ENCODE measurements at places on chromosomes 12 and 14.

- DNase-seq, result no peak
These were observed 763.9 kb upstream of the MGAT4C start for GRCh38 chr12:87020071-87020470.

DNA sequence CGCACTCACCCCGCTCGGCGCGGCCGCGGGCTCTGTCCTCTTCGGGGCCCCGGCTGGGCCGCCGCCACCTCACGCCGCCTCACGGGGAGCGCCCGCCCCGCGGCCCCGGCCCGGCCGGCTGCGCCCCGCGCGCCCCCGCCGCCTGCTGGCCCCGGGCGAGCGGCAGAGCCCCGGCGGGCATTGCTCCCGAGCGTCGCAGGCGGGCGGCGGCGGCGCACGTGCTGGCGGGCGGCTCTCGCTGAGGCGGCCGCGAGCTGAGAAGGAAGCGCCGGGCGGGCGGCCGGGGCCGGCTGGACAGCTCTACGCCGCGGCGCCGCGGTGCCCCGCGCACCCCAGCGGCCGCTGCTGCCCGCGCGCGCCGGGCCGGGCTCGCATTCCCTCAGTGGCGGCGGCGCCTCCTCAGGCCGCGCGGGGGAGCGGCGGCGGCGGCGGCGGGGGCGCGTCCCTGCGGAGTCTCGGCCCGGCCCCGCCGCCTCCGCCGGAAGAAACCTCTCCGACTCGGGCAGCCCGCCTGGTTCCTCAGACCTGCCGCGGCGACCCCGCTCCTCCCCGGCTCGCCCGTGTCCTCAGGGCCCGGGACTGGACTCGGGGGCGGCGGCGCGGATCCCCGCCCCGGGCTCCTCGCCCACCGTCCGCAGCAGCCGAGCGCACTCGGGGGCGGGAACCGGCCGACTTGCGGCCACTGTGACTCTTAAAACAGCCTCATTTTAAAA, at the start of gene PITPNM2:
Gene PITPNM2, minus strand, starts transcription at position 347 of the 713 bp plus-strand sequence. CDS start 116,500 bp downstream, outside the sequence.
- peak; percentile 14 for DNase-seq

DNA sequence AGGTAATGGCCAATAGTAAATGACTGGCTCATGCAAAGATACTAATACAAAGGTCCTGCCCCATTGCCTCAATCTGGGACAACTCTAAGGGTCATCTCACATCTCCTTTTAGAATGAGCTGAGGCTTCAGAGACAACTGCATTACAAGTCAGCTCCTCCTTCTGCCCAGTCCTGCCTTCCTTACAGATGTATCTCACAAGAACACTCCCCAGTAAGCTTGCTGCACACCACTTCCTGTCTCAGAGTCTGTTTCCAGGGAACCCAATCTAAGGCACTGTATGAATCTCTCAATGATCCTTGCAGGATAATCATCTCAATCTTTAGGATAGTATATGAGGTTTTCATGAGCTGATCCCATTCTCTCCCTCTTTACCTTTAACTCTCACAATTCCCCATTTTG, 57.8 kb upstream of the ZDHHC17 start:
- DNase-seq, result no peak

- DNase-seq, result no peak
These were observed 12.9 kb downstream of the RIMBP2 start for GRCh38 chr12:130702966-130703732.

GRCh38 chr14:100342195-100342594, 19.1 kb downstream of the SLC25A47 start:
- no peak for DNase-seq

GRCh38 chr14:90556012-90556477, 159.2 kb downstream of the CALM1 start:
- no peak for DNase-seq

- no peak for DNase-seq
These were observed 109.1 kb upstream of the FSCB start for GRCh38 chr14:44616204-44616603.

DNA sequence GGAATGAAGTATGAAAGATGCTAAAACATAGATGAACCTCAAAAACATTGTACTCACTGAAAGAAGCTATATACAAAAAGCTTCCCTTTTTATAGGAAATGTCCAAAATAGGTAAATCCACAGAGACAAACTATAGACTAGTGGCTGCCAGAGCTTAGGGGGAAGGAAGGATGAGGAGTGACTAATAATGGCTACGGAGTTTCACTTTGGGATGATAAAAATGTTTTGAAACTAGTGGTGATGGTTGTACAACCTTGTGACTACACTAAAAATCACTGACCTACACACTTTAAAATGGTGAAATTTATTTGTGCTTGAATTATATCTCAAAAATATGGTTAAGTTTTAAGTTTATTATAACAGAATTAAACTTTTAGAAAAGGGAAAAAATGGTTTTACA, 37.1 kb upstream of the AMN1 start:
- no peak for DNase-seq

DNA sequence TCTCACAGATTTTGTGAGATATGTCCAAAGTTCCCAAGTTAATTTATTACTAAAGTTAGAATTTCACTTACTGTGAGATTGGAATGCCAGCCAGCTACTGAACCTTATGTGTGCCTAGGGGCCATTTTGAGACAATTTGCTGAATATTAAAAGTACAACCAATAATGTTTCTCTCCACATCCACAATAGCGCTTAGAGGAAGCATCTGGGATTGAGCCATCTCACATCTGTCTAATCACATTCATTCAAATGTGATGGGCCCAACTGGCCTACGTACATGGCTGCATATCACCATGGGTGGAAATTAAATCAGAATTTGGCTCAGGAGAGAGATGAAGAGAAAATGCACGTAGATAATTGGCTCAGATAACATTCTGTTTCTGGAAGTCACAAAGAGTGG, 1294.0 kb downstream of the AACS start:
- DNase-seq, result no peak

DNA sequence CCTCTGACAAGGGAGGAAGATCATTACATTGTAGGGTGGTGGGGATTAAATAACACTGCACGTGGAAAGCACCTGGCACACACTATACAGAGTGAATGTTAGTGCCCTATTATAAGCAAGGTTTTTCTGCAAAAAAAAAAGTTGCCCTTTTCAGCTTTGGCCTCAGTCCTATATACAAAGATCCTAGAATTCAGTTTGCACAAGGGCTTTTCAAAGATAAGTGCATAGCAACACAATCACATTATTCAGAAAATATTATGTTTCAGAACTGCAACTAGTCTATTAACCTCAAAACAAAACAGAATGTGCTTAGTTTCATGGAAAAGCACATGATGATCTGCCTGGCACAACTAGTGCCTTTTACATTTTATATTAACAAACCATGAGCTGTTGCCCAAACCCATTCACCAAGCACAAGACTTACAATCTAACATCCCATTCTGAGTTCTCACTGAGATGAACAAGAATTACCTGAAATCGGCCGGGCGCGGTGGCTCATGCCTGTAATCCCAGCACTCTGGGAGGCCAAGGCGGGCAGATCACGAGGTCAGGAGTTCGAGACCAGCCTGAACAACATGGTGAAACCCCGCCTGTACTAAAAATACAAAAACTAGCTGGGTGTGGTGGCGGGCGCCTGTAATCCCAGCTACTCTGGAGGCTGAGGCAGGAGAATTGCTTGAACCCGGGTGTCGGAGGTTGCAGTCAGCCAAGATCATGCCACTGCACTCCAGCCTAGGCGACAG, 1.8 kb downstream of the TM7SF3 start:
- no peak for DNase-seq

GRCh38 chr12:112219195-112219594, 93.8 kb downstream of the TRAFD1 start:
- no peak for DNase-seq

DNA sequence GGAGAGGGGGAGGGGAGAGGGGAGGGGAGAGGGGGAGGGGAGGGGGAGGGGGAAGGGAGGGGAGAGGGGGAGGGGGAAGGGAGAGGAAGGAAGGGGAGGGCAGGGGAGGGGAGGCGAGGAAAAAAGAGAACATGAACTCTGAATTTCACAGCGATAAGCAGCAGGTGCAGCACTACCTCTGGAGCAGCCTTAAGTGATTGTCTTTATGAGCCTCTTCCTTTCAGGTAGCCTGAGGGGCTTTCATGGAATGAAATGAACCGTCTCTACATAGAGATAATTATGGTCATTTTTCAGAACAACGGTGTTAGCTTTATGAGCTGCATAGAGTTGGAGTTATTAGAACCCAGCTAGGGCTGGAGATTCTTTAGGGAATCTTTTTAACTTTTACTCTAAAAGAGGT, 18.1 kb upstream of the PTCSC3 start:
- no peak for DNase-seq

- DNase-seq, result no peak
These were observed 686.3 kb upstream of the LRFN5 start for GRCh38 chr14:40920380-40920779.

GRCh38 chr14:104341532-104342434, 203.4 kb downstream of the KIF26A start:
- DNase-seq, result no peak

DNA sequence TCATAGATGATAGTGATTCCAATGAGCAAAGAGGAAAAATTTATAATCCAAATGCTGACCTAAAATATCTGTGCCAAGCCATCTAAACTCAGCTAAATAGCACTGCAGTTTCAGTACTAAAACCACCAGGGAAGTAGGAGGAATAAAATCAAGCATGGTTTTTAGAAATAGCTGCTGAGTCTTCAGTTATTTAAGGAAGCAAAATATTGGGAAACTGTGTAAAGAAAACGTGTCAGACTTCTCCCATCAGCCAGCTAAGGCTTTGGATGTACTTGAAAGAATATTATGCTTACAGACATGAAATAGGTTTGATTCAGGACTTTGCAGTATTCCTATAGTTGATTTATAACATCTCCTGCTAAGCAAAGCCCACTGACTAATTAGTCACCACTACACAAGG, 24.7 kb downstream of the CLEC2D start:
- no peak for DNase-seq

- DNase-seq, result no peak
These were observed 7.7 kb downstream of the THAP2 start for GRCh38 chr12:71671816-71672215.

GRCh38 chr12:110627500-110628195, 13.7 kb downstream of the TCTN1 start:
- no peak for DNase-seq

DNA sequence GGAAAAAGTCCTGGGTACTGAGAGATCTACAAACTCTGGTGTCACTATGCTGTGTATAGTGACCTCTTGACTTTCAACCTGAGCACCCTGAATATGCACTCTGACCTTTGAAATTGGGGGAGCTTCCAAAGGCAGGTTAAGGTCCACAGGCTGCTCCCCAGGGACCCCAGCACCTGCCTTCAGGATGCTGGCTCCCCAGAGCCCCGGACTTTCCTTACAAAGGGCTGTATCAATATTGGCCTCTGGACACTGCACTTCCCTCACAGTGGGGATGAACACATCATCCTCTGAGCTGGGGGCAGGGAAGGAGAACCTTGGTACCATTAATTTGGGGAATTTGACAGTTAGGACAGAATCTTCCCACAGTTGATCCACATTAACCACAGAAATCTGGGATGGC, 14.3 kb downstream of the PLD4 start:
- DNase-seq, result no peak

- DNase-seq, result no peak
These were observed 58.0 kb downstream of the TMTC1 start for GRCh38 chr12:29725587-29726320.

DNA sequence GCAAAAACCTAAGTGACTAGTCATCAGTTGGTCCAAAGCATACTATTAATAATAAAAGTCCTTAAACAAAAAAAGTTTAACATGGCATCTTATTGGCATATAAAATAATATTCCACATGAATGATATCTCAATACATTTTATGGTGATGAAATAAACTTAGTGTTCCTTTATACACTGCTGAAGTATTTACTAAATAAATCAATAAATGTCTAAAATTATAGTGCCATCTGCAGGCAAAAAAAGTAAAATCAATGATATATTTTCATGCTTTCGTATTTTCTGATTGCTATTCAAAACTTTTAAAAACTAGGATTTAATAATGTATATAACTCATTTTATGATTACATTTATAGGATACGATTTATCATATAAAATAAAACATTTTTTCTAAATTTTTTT, 30.5 kb downstream of the PUS7L start:
- no peak for DNase-seq

DNA sequence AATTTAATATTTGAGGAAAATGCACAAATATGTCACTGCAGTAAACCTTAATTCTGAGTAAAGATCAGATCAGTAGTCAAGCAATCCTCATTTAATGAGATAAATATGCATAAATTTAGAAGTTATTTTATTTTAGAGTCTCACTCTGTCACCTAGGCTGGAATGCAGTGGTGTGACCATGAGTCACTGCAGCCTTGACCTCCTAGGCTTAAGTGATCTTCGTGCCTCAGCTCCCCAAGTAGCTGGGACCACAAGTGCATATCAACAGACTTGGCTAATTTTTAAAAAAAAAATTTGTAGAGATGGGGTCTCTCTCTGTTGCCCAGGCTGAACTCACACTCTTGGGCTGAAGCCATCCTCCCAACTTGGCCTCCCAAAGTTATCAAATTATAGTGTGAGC, 41.3 kb downstream of the LMO3 start:
- DNase-seq, result no peak

- DNase-seq, result no peak
These were observed 12.0 kb downstream of the NCOR2 start for GRCh38 chr12:124555168-124556073.

- no peak for DNase-seq
These were observed 352.6 kb downstream of the BCL11B start for GRCh38 chr14:98919434-98919833.

- no peak for DNase-seq
These were observed 105.1 kb downstream of the KTN1 start for GRCh38 chr14:55684956-55685584.

- no peak for DNase-seq
These were observed 165.4 kb downstream of the NRXN3 start for GRCh38 chr14:78335531-78335930.

DNA sequence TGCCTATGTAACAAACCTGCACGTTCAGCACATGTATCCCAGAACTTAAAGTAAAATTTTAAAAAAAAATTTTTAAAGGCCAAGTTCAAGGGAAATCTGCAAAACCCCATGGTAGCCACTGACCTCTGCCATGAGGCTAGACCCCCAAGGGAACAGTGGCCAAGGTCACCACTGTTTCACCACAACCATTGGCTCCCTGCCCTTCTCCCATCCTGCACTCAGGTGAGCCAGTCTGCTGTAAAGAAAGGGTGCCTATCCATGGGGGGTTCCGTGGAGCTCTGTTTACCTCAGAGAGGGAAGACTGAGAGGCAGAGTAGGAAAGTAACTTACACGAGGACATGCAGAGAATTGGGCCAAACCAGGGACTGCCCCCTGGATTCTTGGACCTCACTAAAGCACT, 38.6 kb downstream of the VWF start:
- DNase-seq, result no peak

GRCh38 chr12:3022961-3023360, 54.2 kb upstream of the TSPAN9 start:
- DNase-seq, result no peak

- DNase-seq, result no peak
These were observed 696.1 kb upstream of the TMEM132C start for GRCh38 chr12:127570793-127571360.

Measured in activated naive CD4-positive, alpha-beta T cell (primary cell).